ENCODE measurements at places on chromosomes 13 and 19. TPM values are rescaled to one million over a fixed set of nuclear protein-coding genes. Genes with fewer than 3 reads are reported as not detected.

PLIN4 gene
- polyA plus RNA-seq, result 954 TPM

CEACAM21 gene
- 0.67 TPM for polyA plus RNA-seq

IGFL3 gene
- not detected for polyA plus RNA-seq

ZNF626 gene
- 3.7 TPM for polyA plus RNA-seq

CDC34 gene
- 67.9 TPM for polyA plus RNA-seq

ARHGAP33 gene
- polyA plus RNA-seq, result 6.0 TPM

SHISA7 gene
- not detected for polyA plus RNA-seq

TMEM38A gene
- polyA plus RNA-seq, result 3.5 TPM

FFAR2 gene
- polyA plus RNA-seq, result 0.24 TPM

RFPL4A gene
- polyA plus RNA-seq, result not detected

LILRB1 gene
- 1.3 TPM for polyA plus RNA-seq

SIGLEC12 gene
- 0.56 TPM for polyA plus RNA-seq

ALOX5AP gene
- polyA plus RNA-seq, result 40.2 TPM

IL11 gene
- 0.28 TPM for polyA plus RNA-seq
